ENCODE measurements at places on chromosomes 16 and 17.

DNA sequence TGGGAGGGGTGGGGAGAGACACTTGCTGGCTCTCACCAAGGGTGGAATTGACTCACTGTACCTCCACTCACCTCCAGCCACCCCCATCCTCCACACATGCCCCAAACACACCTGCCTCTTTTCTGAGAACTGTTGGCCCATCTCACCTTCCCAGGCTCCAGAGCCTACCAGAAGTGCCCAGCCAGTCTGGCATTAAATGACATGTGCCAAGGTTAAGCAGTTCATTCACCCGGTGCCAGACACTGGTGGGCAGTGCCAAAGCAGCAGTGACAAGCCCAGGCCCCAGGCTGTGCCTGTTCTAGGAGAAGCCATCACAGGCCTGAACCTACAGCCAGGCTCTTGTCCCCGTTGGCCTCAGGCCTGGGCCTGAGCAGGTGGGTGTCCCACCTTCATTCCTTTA is 11.2 kb downstream of the MVP start:
- no peak for DNase-seq

DNA sequence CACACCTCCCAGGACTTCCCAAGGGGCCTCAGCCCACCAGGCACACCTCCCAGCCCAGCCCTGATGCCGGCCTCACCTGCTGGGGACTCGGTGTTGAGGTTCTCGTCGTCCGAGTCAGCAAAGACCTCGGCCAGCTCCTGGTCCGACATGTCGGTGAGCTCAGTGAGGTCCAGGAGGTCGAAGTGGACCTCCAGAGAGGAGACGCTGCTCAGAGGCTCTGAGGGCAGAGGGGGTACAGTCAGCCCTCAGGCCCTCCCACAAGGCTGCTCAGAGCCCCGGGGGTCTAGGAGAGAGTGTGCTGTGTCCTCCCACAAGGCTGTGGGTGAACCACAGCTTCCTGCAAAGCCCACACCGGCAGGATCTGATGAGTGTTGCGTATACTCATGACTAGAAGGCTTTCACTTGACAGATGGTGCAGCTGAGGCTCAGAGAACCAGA is 10.5 kb downstream of the DBNDD1 start:
- DNase-seq, result no peak

GRCh38 chr17:66552371-66552770 is 250.0 kb downstream of the PRKCA start:
- no peak for DNase-seq

GRCh38 chr17:5272322-5272721 is 9.8 kb upstream of the RABEP1 start:
- DNase-seq, result no peak

DNA sequence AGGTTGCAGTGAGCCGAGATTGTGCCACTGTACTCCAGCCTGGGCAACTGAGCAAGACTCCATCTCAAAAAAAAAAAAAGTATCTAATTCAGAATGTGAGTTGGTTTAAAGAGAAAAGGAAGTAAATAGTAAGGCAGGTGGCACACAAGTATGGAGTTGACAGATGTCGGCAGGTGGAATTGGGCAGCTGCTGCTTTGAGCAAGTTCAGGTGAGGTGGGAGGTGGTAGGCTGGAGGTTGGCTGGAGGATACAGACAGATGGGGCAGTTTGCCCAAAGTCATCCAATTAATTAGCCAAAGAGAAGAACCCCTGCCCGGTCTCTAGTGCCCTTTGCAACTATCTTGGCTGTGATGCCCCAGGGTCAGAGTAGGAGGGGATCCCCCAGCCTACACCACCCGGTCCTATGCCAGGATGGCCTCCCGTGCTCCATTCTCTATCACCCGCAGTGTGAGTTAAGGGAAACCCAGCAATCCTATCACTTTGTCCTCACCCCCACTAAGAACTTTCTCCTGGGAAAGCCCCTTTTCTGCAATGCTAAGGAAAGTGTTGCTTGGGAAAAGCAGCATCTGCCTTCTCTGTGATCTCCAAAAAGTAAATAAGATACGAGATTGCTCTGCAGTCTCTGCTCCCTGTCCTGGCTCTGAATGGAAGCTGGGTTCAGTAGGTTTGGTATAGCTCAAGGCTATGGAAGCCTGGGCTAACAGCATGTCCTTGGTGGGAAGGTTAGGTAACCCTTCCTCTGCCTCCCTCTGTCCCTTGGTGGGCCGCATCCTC is 32.2 kb downstream of the SLC12A3 start:
- DNase-seq, result no peak

- no peak for DNase-seq
These were observed 1508.2 kb downstream of the CDH11 start for GRCh38 chr16:63613701-63614100.

DNA sequence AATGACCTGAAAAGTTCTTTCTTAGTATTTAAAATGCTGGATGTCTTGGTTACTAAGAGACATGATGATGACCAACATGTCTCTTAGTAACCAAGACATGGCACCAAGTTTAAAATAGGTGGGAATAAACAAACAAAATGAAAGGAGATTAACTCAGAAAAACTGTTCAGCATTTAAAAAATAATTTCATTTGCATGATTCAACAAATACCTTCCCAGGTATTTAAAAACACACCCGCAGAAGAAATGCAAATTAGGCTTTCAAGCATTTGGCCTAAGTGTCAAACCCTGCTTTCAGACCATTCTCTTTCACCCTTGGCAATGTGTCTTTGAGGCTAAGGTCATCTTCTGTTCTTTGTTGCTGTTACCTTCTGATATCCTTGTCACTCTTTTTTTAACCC is 91.4 kb upstream of the CORO6 start:
- DNase-seq, result no peak

DNA sequence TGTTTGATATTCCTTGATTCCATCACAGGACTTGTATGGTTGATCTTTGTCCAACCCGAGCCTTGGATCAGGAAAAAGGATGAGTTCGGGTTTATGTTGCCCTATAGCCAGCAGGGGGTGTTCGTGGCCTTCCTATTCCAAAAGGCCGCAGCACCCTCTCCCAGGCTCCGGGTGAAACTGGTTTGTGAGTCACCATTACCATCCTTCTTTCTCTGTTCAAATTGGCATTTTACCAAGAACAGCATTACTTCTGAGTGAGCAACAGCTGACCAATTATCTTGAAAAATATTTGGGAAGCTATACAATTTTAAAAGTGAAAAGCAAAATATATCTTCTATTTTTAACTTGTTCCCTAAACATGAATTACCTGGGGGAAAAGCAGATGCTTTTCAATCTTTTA is 24.3 kb upstream of the KRT20 start:
- peak; percentile 84 for DNase-seq

GRCh38 chr16:20181416-20181815 is 107.7 kb upstream of the GPR139 start:
- no peak for DNase-seq

- no peak for DNase-seq
These were observed 34.6 kb downstream of the GRIN2C start for GRCh38 chr17:74824961-74825627.

GRCh38 chr17:8121407-8121680 is 2.6 kb downstream of the HES7 start:
- DNase-seq, result no peak

- no peak for DNase-seq
These were observed 557.4 kb upstream of the PSMD7 start for GRCh38 chr16:73739049-73739769.

GRCh38 chr16:58649707-58650106 is 20.1 kb upstream of the CNOT1 start:
- no peak for DNase-seq

- no peak for DNase-seq
These were observed 19.0 kb upstream of the RMI2 start for GRCh38 chr16:11326084-11326736.

DNA sequence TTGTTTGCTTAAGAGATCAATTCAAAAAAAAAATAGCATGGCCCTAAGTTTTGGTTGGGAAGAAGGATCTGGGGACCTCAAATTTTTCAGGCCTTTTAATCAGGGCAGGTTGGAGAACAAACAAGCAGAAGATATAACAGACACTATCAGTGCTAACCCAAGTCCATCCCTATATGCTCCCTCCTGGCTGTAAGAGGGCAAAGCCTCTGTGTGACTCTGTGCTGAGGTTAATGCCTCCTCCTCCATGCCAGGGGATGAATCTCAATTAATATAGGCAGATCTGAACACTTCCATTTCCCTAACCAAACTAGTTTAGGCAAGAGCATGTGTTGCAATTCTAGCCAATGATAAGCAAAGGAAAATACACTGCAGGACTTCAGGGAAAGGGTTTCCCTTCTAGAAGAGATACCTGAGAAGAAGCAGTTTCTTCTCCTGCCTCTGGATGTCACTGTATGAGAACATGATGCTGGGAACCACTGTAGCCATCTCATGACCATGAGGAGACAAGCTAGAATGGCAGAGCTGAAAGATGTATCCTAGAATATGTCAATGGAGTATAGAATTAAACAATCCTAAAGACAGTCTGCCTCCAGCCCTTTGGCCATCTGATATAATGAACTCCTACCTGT is 76.0 kb downstream of the CHD9NB start:
- no peak for DNase-seq

DNA sequence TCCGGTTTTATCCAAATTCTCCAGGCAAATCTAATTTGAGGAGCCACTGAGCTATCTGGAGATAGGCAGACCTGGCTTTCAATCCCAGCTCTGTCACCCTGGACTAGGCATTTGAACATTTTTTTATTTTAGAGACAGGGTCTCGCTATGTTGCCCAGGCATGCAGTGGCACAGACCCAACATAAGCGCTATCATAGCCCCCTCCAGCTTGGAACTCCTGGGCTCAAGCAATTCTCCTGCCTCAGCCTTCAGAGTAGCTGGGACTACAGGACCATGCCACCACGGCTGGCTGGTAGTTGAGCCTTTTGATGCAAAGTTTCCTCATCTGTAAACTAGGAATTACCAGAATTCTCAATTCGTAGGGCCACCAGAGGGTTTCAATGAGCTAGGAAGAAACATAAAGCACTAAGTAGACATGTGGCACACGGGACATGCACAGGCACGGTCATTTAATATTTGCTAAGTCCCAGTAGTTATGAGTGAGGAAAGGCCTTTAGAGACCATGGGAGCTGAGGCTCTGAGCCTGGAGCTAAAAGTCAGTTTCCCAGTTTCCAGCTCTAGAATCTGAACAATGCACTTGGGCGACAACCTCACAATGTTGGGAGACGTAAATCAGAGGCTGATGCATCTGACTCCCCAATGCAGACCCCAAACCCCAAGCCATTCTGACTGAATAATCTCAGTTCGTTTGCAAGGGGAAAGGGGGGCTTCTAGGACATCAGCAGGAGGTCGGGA is 1.1 kb downstream of the ELOB start:
- no peak for DNase-seq

DNA sequence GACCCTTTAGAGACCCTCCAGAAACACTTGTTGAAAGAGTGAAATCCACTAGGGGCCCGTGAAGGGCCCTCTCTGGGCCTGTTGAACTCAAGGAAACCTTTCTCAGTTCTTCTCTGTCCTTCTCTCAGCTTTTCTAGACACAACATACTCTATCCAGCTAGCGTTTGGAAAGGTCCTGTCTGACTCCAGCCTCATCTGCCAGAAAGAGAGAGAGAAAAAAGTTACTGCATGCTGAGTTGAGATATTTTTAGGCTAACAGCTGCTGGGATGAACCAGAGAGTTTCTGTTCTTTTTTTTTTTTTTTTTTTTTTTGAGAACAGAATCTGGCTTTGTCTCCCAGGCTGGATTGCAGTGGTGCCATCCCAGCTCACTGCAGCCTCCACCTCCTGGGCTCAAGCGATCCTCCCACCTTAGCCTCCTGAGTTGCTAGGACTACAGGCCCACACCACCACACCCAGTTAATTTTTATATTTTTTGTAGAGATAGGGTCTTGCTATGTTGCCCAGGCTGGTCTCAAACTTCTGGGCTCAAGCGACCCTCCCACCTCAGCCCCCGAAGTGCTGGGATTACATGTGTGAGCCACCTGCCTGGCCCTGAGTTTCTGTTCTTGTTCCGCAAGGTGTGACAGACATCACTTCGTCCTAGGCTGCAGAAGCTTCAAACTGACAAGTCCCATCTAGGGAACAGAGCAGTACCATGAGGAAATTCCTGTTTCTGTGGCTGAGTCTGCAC is 14.9 kb upstream of the TEX2 start:
- DNase-seq, result no peak

GRCh38 chr17:34579979-34580684 is 750 bp downstream of the TMEM132E start:
- peak; percentile 23 for DNase-seq

- peak; percentile 87 for DNase-seq
These were observed 4.2 kb downstream of the BORCS6 start for GRCh38 chr17:8185582-8186445.

DNA sequence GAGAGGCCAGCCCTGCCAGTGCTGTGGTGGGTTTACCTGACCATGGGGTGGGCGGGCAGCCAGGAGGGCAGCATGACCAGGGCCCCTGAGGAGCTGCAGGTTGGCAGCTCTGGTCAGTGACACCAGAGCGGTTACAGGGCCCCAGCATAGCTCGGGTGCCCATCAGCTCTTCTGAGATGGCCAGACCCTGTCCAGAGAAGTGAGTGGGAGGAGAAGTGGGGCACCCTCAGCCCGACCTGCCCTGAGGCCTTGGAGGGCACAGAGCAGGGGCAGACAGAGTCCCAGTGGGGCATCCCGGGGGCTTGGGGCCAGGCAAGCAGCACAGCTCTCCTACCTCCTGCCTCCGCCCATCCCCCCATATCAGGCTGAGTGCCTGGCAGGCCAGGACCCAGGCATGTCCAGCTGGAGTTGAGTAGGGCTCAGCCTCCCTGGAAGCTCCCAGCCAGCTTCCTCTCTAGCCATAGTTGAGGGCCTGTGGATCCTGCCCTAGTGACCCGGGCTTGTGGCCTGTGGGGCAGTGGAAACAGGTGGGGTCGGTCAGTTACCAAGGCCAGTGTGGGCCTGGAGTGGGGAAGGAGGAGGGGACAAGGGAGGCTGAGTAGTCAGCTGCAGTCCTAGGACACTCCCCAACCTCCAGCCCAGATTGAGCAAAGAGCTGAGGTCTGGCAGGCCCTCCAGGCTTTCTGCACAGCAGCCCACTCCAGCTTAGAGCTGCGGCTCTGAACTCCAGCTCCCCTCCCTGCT is 83.5 kb downstream of the AMFR start:
- no peak for DNase-seq

- DNase-seq, result no peak
These were observed 9.4 kb upstream of the SLC6A4 start for GRCh38 chr17:30244853-30245385.

- DNase-seq, result no peak
These were observed 33.6 kb downstream of the RNF213 start for GRCh38 chr17:80294210-80294609.

DNA sequence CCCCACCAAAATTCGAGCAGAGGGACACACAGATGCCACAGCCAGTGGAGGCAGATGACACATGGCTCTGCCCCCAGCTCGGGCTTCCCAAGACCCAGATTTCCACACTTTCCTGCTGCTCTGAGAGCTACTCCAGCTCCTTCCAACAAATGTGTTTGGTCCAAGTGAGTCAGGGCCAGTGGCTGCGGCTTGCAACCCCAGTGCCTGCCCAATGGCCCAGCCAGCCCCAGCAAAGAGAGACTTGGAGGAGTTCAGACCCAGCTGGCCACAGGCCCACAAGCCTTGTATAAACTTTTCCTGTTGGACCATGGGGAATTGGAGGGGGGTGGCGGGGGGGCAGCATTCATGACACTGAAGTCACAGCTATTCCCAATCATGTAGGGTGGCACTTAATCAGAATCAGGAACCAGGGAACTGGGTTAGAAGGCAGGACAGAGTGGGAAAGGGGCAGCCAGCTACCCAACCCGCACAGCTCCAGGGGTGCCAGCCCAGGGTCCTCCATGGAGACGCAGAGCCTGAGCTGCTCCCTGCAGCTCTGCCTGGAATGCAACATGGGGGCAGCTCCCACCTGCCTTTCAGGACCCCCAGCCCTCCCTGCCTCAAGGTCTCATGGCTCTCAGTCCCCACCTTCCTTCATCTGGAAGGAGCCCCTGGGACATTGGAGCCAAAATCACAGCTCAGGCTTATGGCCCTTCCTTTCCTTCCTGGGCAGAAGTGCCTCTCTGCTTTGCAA is 17.5 kb upstream of the C16orf78 start:
- no peak for DNase-seq

GRCh38 chr16:81151648-81152310 is 55.6 kb upstream of the GCSH start:
- no peak for DNase-seq

Data from prostate gland (tissue), 2 donors.